Heart right ventricle (tissue), 16 donors: ENCODE measurements at places on chromosomes 5 and 9.

GRCh38 chr9:92482329-92482728, at the start of gene ASPN:
Gene ASPN (minus strand): TSS chr9:92482506.
- peak; percentile 26 for DNase-seq

GRCh38 chr5:61262080-61262479, 70.0 kb upstream of the ZSWIM6 start:
- no peak for DNase-seq

GRCh38 chr5:87361031-87361445, 51.7 kb downstream of the CCNH start:
- DNase-seq, result no peak

- no peak for DNase-seq
These were observed 926 bp downstream of the DNAJC25 start for GRCh38 chr9:111632060-111632459.

DNA sequence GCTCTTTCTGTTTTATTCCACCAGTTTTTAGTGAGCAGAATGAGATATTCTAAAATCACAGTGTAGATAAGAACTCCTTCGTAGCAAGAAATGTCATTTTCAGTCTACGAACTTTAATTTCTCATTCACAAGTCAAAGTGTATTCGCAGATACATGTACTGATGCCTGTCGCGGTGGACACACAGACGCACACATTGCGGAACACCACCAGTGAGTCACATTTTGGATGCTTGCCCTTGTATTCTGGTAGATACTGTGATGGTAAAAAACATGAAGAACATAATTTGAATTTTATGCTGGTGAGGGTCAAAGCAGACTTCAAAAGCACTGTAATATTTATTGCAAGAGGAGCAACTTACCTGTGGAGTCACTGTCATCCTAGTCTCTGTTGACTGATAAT, 4.7 kb upstream of the C9orf57 start:
- DNase-seq, result no peak

GRCh38 chr5:160310552-160311295, 1.6 kb downstream of the CCNJL start:
- no peak for DNase-seq

DNA sequence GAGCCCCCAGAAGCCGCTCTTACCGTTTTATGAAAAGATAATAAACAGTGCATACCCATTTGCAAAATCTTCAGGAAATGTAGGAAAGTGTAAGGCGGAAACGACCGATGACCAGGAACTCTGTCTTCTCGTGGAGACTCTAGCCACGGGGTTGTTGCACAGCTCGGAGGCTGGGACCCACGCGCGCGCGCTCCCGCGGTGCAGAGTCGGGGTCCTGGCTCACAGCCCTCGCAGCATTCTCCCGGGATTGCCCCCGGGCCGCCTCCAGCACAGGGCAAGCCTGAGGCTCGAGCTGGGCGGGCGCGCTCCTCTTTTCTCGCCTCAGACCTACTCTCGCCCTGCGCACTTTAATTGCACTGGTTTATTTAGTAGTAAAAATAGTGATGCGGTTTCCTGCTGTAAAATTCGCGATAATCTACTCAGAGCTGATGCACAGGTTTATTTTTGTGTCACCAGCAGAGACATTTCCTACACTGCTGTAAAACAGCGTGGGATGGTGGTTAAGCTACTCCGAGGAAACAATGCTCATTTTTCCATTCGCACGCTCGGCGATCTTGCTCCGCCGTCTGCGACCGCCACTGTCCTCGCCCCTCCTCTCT, 15.5 kb downstream of the TRIM7 start:
- no peak for DNase-seq

GRCh38 chr5:120354126-120354525, 110.0 kb upstream of the PRR16 start:
- no peak for DNase-seq

DNA sequence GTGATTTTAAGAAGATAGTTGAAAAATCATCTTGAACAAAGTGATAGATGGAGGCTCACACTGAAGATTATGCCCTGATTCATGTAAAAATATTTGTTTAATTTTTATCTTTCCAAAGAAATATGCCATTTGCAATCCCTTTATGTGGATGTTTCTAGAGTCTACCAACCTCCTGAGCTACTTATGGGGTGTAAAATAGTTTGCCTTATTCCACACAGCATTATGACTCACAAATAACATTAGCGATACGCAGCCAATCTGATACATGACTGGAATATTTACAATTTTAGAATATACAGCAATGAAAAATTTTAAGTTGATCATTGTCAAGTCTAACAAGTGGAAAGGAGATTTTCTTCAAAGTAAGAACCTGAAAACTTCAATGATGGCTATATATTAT, 327.5 kb downstream of the EDIL3 start:
- no peak for DNase-seq

DNA sequence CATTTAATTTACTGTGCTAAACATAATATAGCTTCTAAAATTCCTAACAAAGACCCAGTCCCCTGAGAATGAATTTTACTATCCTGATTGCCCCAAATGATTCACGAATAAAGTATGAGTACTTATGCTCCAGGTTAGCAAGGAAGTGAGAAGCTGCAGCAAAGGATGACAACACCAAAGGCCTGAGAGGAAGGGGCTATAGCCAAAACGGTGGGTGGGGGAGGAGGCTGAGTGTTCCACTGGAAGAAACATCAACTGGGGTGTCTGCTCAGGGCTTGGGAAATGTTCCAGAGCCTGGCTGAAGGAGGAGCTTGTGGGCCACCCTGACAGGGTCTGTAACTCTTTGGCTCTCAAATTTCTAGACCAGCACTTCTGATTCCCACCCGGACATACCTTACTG, 157.3 kb downstream of the ADAMTS12 start:
- no peak for DNase-seq

- DNase-seq, result no peak
These were observed 605.1 kb upstream of the KLF4 start for GRCh38 chr9:108094676-108094993.

DNA sequence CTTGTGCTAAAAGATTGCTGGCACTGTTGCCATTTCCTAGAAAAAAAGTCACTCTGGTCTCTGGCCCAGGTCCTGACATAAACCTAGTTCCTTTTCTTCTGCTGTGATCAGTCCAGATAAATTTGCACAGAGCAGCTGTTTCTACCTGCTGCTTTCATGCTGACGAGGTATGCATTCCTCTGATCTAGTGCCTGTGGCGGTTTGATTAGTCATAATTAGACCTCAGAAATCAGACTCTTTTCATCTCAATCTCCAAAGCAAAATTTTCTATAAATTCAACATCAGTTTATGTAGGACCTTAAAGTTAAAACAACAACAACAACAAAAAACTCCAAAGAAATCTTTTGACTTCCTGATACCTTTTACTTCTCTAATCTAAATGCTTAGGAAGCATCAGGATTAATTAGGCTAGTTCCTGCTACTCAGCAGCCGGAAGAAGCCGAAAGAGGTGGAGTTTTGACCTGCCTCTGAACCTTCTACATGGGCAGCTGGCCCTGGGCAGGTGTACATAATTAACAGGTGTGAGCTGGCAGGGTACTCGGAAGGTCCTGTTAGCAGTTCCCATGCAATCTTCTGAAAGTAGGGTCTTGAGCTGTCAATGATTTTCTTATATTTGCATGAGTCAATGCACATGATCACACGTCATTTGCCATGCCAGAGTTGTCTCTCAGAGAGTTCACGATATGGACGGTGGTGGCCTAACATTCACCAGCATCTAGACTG, 83.3 kb upstream of the CCDC112 start:
- DNase-seq, result no peak

DNA sequence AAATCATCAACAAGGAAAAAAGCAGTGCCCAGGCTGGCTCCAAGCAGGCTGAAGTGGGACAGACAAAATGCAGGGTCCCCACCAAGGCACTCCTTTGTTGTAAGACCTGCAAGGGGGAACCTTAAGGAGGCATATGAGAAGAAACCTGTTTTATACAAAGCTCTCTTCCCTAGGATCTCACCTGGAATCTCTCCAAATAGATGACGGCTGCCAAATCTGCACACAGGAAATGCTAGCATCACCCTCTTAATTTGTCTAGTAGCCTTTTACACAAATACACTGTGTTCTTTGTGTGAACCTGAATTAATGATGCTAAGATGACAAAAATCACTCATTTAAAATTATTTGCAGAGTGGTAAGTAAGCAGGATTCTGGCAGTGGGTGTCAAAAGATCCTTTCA, 280.2 kb downstream of the SPOCK1 start:
- no peak for DNase-seq

DNA sequence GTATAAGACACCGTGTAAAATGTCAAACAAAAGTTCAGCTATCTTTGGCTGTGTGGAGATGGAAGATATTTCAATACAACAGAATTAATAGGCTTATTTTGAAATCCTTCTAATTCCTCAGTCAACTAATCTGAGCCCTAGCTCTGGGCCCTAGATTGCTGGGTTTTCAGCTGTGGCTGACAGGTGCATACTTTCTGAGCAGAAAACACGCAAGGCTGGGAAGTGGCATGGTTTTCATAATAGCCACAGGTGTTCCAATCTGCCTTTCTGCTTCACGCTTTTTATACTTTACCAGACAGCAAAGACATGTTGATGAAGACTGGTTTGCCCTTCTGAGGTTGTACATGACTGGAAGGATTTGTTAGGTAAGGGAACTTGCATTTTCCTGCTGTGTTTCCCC, 20.7 kb upstream of the XPA start:
- DNase-seq, result no peak

GRCh38 chr9:114202396-114202795, 47.1 kb downstream of the COL27A1 start:
- DNase-seq, result no peak

- DNase-seq, result no peak
These were observed 27.2 kb downstream of the PSAT1 start for GRCh38 chr9:78324068-78324650.
